ENCODE measurements at places on chromosomes 1 and 21. TPM values are rescaled to one million over a fixed set of nuclear protein-coding genes. Genes with fewer than 3 reads are reported as not detected.

PEAR1 gene
- 1.8 TPM for total RNA-seq

GBP1 gene
- total RNA-seq: 9.5 TPM

CLDN17 gene
- 2.3 TPM for total RNA-seq

TRIM45 gene
- total RNA-seq: 2.6 TPM

RNF186 gene
- total RNA-seq: not detected

FCRL2 gene
- total RNA-seq: not detected

CEP85 gene
- 8.1 TPM for total RNA-seq

PSMA5 gene
- 42.9 TPM for total RNA-seq

AMY1B gene
- not detected for total RNA-seq

SYTL1 gene
- 86.3 TPM for total RNA-seq

SMIM1 gene
- total RNA-seq: 1.2 TPM

AIRE gene
- total RNA-seq: not detected

TACSTD2 gene
- 246 TPM for total RNA-seq

CYP4X1 gene
- under 0.01 TPM for total RNA-seq

ADAMTSL4 gene
- 1.6 TPM for total RNA-seq

DFFB gene
- 2.6 TPM for total RNA-seq

GJA4 gene
- total RNA-seq: not detected

LIPI gene
- not detected for total RNA-seq

CLIC6 gene
- total RNA-seq: not detected

SORT1 gene
- 31.1 TPM for total RNA-seq

HOOK1 gene
- 14.6 TPM for total RNA-seq

KCTD3 gene
- total RNA-seq: 29.1 TPM

PGM1 gene
- 69.2 TPM for total RNA-seq

SHISAL2A gene
- not detected for total RNA-seq

CAMSAP2 gene
- total RNA-seq: 96.9 TPM

CD34 gene
- not detected for total RNA-seq

ARHGEF11 gene
- total RNA-seq: 12.4 TPM

AMIGO1 gene
- 0.13 TPM for total RNA-seq

KCNQ4 gene
- total RNA-seq: under 0.01 TPM

ADCY10 gene
- total RNA-seq: 0.26 TPM

MIGA1 gene
- 9.7 TPM for total RNA-seq

FDPS gene
- total RNA-seq: 167 TPM

HMGN1 gene
- 341 TPM for total RNA-seq

CYP2J2 gene
- 0.53 TPM for total RNA-seq

CFAP45 gene
- total RNA-seq: 0.53 TPM

LINGO4 gene
- under 0.01 TPM for total RNA-seq

TBX15 gene
- total RNA-seq: not detected

CSF1 gene
- total RNA-seq: 1.3 TPM

FLVCR1 gene
- total RNA-seq: 4.5 TPM

ST6GALNAC3 gene
- total RNA-seq: 1.4 TPM

LCE2A gene
- not detected for total RNA-seq

NEK2 gene
- total RNA-seq: 0.26 TPM

Measured in bronchial epithelial cell (primary cell).